Stimulated activated naive CD8-positive, alpha-beta T cell treated with anti-CD3 and anti-CD28 coated beads, Interleukin-15, Interleukin-2, amounts not matched to agents 100 U/mL and 50 U/mL, for 24 hours (primary cell): ENCODE measurements at places on chromosomes 2 and 18.
A peak's percentile ranks its signal among the peaks of the same experiment; 100 is the strongest.

DNA sequence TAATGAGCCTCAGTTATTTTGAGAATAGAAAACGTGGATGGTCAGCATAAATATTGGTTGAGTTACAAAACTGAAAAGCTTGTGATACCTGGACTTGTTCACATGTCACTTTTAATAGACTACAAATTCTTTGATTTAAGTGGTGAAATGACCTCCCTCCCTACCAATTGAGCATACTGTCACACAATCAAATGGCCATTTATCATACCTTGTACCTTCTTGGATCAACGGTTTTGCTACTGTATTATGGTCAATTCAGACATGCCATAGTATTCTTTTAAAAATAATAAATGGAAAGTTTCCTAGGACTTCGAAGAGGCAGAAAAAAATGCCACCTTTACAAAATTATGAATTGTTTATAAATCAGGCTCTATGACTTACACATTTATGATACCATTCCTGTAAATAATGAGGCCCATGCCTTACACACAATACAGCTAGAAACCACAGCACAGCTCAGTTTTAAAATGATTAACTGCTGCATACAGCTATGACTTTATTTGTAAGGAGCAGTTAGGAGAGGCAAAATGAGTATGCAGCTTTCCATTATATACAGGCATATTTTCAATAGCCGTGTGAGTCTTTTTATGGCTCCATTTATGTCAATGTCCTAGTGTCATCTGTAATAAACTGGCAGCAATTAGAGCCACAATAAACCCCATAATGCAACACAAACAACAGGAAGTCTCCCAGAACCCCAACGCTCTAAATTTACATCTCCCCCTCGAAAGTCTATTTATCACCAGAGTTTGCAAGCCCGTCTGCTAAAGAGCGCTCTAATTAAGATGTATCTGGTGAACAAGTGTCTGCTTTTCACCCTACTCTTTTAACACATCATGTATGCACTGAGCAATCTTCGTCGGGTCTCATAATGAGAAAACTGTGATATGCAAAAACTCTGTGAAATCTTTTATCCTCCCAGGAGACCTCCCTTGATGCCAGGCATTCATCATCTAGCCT, 176.1 kb downstream of the ZNF521 start:
- no peak for DNase-seq

DNA sequence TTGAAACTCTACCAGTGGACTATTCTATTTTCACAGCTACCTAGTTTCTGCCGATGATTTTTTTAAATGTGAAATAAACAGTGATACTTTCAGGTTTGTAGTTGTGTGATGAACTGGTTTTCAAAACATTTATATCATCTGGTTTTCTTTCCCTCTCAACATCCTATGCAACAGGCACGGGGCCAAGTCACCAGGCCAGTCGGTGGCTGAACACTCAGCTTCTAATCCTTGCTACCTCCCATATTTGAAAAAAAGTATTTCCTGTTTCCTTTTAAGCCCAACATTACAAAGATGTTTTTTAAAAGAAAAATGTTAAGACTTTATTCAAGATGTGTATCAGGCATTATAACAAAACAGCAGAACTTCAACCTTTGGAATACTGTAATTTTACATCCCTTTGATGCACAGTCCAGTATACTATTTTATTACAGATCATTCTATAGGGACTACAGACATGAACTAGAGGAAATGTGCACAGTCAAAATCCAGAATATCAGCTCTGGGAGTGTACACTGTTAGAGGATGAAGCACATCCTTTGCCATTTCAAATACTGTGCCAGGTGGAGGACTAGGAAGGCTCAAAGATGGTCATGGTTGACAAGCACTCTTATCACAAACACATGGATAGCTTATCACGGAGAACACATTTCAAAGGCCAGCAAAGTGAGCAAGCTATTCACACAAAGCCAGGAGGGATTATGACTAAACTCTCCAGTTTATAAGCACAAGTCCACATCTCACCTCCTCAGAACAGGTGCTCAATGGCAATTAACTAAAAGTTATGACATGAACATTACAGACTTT, 14.6 kb downstream of the MRPL35 start:
- no peak for DNase-seq

DNA sequence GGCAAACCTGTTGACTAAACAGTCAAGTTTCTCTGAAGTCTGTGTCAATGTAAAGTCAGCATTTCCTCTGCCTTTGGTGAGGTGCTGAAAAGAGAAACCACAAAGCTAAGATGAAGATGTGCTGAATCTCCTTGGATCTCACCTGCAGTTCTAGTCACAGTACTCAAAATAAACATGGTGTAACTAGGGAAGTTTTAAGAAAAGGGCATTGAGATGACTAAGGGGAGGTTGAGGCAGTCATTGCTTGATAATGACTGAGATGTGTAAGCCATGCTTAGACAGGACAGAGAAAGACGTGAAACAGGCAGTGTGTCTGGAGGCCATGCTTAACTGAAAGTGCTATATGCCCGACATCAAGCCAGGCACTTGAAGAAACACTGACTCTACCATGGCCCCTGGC, 1010.0 kb upstream of the CELF4 start:
- no peak for DNase-seq

DNA sequence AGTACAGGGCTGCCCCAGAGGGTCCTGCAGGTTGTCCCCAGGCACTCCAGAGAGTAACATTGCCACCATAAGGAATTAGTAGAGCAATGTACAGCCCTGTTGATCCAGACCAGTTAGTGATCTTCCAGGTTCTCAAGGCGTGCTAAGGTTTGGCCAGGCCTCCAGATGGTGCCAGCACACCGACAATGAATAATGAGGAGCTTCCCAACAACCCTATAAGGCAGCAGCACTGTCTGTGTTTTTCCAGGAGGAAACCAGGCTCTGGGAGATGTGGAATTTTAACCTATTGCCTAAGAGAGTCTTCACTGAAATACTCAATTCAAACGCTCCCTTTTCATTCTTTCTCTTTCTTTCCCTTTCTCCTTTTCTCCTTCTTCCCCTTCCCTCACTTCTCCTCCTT, 122.1 kb downstream of the MGAT5 start:
- DNase-seq: no peak

GRCh38 chr2:226703514-226703913, 96.1 kb downstream of the IRS1 start:
- DNase-seq: no peak

DNA sequence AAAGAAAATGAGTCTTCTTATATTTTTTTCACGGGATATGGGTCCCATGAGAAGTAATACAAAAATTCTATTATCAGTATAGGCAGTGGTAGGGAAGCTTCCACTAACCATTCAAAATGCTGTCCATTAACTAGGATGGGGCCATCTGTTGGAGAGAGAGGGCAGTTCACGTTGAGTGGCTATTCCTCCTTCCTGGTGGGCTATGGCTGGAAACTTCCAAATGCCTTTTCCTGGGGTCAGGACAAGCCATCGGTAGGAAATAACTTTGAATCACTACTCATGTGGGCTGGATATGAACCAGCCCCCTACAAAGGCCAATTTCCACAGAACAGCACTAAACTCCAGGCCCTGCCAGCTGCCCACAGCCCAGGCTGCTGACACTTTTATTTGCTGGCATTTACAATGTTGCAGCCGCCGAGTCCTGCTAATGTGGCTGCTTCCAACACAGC, 156.1 kb upstream of the HNRNPA3 start:
- DNase-seq: no peak

DNA sequence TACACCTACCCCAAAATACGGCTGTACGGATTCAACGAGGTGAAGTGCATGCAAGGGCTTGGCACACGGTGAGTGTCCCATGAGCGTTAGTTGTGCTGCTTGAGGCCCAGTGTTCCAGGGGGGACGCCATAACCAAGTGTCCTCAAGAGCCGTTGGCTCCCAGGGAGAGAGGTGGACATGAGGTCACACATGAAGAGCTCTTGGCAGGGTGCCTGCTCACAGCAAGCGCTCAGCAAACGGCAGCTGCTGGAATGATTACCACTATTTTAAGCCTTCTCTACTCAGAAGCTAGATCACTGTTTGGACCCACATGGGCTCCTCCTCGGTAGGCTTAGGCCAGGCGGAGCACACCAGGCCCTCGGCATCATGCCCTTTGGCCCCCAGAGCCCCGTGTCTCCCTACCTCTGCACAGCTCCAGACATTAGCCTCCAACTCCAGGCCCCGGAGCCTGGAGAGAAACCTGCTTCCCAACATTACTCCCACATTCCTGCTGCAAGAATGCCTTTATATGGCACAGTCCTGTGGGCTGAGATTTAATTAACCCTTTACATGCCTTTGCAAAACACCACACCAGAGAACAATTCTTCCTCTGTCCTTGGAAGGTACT, 68.4 kb upstream of the PPP1CB start:
- no peak for DNase-seq

- DNase-seq: no peak
Observed at GRCh38 chr2:85780316-85781012, 26.7 kb downstream of the ATOH8 start.

- DNase-seq: no peak
Observed at GRCh38 chr18:27314996-27315395, 129.9 kb upstream of the CHST9 start.

DNA sequence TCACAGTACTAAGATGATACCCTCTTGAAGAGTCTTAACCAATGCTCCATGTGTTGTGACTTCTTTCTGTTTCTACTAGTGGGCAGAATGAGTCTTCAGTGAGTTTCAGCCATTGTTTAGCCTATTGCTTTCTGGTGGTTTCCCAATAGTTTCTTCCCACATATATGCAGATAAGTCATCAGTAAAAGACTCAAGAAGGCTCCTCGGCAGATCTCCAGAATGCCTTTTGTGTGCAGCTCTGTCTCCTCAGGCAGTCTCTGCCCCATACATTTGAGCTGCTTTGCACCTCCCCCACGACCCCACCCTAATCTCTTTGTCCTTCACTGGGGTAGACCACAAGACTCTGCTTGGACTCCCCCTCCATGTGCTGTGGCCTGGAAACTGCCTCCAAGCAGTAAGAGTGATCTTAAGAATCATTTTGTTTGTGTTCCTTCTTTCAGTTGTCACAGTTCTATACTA, 71.6 kb upstream of the CHRNA1 start:
- peak; percentile 75 for DNase-seq

DNA sequence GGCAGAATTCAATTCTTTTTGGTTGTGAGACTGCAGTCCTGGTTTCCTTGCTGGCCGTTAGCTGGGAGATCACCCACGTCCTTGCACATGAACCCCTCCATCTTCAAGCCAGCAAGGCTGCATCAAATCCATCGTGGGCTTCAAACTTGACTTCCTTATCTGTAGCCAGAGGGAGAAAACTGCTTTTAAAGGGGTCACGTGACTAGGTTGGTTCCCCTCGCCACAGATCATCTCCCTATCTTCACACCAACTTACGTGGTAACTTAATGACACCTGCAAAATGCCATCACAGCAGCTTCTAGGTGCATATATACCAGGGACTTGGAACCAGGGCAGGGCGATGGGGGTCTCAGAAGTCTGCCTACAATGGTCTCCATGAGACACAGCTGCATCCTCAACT, 169.5 kb downstream of the MTCL1 start:
- no peak for DNase-seq

DNA sequence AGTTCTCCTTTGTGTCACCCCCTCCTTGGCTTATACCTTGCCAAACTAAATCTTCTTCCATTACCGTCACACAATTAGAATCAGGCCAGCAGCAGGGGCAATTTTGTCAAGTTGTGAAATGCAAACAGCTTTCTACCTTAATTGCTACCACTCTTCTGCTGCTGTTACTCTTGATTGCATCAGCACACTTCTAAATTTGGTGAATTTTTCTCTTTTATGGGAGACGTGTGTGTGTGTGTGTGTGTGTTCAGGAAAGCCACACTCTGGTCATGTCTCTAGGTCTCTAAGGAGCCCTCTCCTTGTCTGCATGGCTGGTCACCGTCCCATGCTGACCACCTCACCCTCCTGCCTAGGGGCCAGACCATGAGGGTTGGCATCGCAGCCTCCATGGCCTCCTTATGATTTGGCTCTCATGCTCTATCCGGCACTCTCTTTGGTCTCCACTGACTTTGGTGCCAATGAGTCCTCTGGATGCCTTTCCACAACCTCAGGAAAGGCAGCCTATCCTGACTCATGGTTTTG, 87.7 kb downstream of the GATA6 start:
- DNase-seq: no peak

DNA sequence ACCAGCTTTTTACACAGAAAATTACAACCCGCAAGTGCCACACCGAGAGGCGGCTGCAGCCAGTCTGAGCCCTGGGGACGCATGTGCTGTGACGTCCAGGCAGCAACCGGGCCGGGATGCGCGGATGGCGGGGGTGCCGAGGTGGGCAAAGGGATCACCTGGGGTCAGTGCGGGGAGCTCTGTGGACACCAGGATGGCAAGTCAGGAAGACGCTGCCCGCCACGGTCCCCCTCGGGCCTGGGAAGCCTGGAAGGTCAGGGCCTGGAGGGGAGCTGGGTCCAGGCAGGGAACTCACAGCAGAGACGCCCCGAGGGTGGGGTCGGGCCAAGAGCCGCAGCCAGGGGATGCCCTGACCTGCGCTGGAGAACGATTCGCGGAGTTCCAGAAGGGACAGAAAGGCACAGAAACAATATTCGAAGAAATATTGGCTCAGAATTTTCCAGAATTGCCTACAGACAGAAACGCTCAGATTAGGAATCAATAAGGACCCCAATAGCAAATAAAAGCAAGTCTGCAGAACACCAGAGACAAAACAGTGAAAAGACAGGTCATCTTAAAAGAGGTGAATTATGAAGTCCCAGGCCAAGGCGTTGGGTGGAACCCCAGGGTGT, 11.7 kb upstream of the KIF1A start:
- DNase-seq: no peak

DNA sequence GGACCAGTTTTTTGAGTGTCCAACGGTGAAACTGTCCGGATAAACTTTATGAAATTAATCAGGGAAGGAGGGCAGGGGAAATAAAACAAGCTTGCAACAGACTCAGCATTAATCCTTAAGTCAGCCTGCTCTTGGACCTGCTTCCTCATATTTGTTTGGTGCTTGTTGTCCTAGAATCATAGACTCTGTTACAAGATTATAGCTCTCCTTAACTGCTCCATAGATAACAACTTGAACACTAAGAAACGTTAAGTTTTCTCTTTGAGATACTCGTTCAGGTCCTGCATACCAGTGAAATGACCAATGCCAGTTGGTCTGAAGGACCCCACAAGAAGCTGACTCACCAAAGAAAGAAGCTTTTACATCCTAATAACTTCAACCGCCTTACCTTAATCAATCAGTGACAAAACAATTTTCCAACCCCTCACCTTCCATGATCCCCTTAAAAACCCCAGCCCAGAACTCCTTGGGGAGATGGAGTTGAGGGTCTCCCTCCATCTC, 493.2 kb downstream of the PID1 start:
- DNase-seq: no peak
